ENCODE measurements at places on chromosomes 6 and 20. TPM values are rescaled to one million over a fixed set of nuclear protein-coding genes. Genes with fewer than 3 reads are reported as not detected.

Gene PTCRA
- total RNA-seq = not detected

Gene PRICKLE4
- total RNA-seq = 2.1 TPM

Gene CGA
- 30.3 TPM for total RNA-seq

Gene MAPK13
- total RNA-seq = 29.4 TPM

Gene VSTM2L
- total RNA-seq = 11.6 TPM

Gene HLA-DRB5
- total RNA-seq = 22.1 TPM

Gene SLC22A7
- total RNA-seq = 0.12 TPM

Gene CD40
- total RNA-seq = 1.5 TPM

GRCh38 chr20:60764328-60764727 is 487.7 kb upstream of the CDH4 start:
- no peak overlapping the region for H3K27ac ChIP-seq
- no peaks in the 10 kb centered on the region for H3K36me3 ChIP-seq
- no peaks in the 10 kb centered on the region for H3K4me1 ChIP-seq
- peaks cover 17% of the 10 kb centered on the region for H3K27me3 ChIP-seq

DNA sequence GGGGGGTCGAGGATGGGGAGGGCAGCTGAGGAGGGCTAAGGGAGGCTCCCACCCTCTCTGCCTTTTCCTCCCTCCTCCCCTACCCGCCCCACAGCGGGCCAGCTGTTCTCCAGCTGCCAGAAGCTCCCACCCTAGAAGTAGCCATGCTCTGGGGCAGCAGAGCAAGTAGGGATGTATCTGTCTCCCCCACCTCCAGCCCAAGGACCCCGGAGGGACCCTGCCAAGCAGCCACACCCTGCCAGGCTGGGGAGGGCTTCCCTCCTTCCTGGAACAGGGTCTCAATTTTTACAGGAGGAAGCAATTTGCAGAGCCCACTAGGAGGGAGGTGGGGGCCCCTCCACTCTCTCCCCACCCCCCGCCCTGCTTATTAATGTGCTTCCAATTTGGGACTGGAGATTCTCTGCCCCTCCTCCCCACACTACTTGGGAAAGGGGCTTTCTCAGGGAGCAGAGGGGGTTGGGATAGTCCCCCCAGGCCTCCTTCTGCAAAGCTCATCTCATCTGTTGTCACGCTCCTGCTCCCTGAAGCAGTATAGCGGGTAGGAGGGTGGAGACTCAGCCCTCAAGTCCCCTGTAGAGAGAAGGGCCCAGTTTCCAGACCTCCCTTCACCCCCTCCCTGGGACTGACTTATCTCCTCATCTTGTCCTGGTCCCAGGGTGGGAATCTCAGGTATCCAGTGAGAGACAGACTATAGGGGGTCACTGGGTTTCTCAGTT is 4.5 kb downstream of the TEAD3 start:
- DNase-seq = no peak
- no peaks in the 10 kb centered on the region for H3K27me3 ChIP-seq

- H3K36me3 ChIP-seq = peaks cover 4% of the 10 kb centered on the region
- no peaks in the 10 kb centered on the region for H3K27me3 ChIP-seq
- DNase-seq = no peak
- no peak overlapping the region for H3K4me3 ChIP-seq
Measured at GRCh38 chr6:14444295-14444972, 326.9 kb downstream of the CD83 start.

DNA sequence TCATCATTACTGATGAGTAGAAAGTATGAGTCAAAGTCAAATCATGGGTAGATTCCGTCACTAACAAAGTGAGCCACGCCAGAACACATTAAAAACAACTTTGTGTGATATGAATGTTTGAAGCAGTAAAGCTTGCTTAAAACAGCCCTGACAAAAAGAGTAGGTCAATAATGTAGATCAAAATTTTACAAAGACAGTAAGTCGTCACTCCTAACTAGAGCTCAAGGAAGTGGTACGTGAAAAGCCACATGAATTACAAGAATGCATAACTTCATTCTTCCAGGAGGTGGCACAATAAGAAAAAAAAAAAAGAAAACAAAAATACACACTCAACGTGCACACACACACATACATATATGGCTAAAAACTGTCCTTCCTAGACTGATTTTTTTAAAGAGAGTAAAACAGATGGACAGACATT is 69.9 kb downstream of the HACE1 start:
- H3K27ac ChIP-seq = peak overlapping the region; percentile 54
- peaks cover 16% of the 10 kb centered on the region for H3K4me1 ChIP-seq
- H3K4me3 ChIP-seq = peak overlapping the region; percentile 26
- no peaks in the 10 kb centered on the region for H3K27me3 ChIP-seq
- H3K36me3 ChIP-seq = peaks cover 12% of the 10 kb centered on the region
- no peak for DNase-seq

GRCh38 chr6:20693466-20694063 is 159.3 kb downstream of the CDKAL1 start:
- no peak overlapping the region for H3K27ac ChIP-seq
- no peak for DNase-seq
- no peak overlapping the region for H3K4me3 ChIP-seq
- H3K4me1 ChIP-seq = peaks cover 30% of the 10 kb centered on the region

- H3K27me3 ChIP-seq = no peaks in the 10 kb centered on the region
- no peaks in the 10 kb centered on the region for H3K36me3 ChIP-seq
- H3K4me3 ChIP-seq = no peak overlapping the region
- H3K27ac ChIP-seq = no peak overlapping the region
Measured at GRCh38 chr6:2663123-2663522, 87.6 kb downstream of the MYLK4 start.

DNA sequence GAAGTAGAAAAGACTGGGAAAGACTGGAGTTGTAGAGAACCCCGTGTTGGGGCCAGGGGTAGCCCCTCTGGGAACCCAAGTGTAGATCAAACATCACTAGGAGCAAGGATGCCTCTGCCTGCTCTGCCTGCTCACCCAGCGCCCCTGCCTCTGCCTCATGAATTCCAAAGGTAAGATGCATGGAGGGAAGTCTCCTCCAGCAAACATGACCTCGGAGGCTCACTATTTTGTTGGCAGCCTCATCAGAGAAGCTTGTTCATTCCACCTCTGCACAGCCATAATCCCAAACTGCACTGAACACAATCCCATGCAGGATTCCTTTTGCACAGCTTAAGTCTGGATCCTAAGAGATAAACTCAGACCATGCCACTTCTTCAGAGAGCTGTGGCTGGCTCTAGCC is 4.9 kb downstream of the FRS3 start:
- H3K4me1 ChIP-seq = peaks cover 5% of the 10 kb centered on the region
- no peak overlapping the region for H3K4me3 ChIP-seq
- DNase-seq = no peak

DNA sequence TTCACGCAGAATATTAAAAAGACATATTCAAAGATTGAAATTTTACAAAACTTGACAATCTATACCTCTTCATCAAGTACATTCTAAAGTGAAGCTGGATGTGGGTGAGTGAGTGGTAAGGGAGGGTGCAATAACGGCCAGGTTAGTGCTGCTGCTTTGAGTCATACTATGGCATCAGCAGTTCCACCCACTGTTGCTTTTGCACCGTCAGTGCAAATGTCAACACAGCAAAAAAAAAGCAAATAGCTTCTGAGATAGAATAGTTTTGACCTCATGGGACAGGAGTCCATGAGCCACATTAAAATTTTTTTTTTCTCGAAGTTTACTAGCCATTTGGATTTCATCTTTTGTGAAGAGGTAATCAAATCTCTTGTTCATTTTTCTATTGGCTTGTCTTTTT is 31.8 kb downstream of the PSMF1 start:
- no peak for DNase-seq
- H3K4me1 ChIP-seq = peaks cover 6% of the 10 kb centered on the region
- peaks cover 48% of the 10 kb centered on the region for H3K36me3 ChIP-seq
- H3K27ac ChIP-seq = no peak overlapping the region
- H3K4me3 ChIP-seq = no peak overlapping the region
- no peaks in the 10 kb centered on the region for H3K27me3 ChIP-seq

- peaks cover 42% of the 10 kb centered on the region for H3K4me1 ChIP-seq
- no peaks in the 10 kb centered on the region for H3K27me3 ChIP-seq
- no peak overlapping the region for H3K27ac ChIP-seq
- no peak overlapping the region for H3K4me3 ChIP-seq
- H3K36me3 ChIP-seq = peaks cover 32% of the 10 kb centered on the region
Measured at GRCh38 chr6:4928426-4928825, 75.4 kb downstream of the RPP40 start.

DNA sequence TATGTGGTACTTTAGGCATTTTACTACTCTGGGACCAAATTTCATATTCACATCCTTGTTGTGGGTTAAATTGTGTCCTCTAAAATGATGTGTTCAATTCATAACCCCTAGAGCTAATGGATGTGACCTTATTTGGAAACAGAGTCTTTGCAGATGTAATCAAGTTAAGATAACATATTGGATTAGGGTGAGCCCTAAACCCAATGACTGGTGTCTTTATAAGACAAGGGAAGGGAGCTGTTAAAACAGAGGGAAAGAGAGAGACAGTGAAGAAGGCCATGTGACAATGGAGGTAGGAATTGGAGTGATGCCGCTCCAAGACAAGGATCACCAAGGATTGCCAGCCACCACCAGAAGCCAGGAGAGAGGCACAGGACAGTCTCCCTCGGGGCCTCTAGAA is 220.0 kb downstream of the ADGRG6 start:
- no peak for DNase-seq
- H3K4me3 ChIP-seq = no peak overlapping the region
- no peaks in the 10 kb centered on the region for H3K4me1 ChIP-seq

- no peaks in the 10 kb centered on the region for H3K27me3 ChIP-seq
- H3K4me1 ChIP-seq = peaks cover 8% of the 10 kb centered on the region
- H3K27ac ChIP-seq = no peak overlapping the region
- H3K36me3 ChIP-seq = no peaks in the 10 kb centered on the region
Measured at GRCh38 chr6:93235775-93236174, 183.6 kb downstream of the EPHA7 start.

DNA sequence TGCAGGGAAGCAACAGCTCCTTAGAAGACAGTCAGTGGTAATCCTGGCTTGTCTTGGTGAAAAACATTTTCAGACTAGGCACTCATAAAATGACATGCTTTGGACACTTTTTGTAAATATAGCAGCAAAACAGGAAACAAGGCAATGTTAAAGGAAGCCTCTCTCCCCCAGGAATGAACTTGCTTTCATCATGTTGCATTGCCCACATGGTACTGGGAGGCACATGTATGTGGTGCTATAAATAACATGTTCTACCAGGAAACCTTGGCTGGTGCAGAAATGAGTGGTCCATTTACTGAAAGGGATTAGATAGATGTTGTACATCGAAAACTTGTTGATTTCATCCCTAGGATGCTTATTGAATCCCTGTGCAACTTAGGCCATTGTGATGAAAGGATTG is 121.4 kb upstream of the RREB1 start:
- DNase-seq = no peak
- no peaks in the 10 kb centered on the region for H3K27me3 ChIP-seq
- no peak overlapping the region for H3K27ac ChIP-seq

DNA sequence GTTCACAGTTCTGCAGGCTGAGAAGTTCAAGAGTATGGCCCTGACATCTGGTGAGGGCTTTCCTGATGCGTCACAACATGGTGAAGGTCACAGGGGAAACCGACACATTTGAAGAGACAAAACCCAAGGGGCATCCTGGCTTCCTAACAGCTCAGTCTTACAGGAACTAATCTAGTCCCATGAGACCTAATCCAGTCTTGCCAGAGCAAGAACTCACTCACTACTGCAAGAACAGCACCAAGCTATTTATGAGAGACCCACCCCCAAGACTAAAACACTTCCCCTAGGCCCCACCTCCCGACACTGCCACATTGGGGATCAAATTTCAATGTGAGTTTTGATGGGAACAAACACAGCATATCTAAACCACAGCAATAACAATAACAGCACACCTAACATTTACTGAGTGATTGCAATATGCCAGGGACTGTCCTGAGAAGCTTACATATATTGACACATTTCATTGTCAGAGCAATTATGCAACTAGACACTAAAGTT is 46.6 kb downstream of the TPBG start:
- peaks cover 16% of the 10 kb centered on the region for H3K27me3 ChIP-seq
- peaks cover 5% of the 10 kb centered on the region for H3K4me1 ChIP-seq
- H3K4me3 ChIP-seq = no peak overlapping the region
- peaks cover 4% of the 10 kb centered on the region for H3K36me3 ChIP-seq
- DNase-seq = no peak
- H3K27ac ChIP-seq = no peak overlapping the region

DNA sequence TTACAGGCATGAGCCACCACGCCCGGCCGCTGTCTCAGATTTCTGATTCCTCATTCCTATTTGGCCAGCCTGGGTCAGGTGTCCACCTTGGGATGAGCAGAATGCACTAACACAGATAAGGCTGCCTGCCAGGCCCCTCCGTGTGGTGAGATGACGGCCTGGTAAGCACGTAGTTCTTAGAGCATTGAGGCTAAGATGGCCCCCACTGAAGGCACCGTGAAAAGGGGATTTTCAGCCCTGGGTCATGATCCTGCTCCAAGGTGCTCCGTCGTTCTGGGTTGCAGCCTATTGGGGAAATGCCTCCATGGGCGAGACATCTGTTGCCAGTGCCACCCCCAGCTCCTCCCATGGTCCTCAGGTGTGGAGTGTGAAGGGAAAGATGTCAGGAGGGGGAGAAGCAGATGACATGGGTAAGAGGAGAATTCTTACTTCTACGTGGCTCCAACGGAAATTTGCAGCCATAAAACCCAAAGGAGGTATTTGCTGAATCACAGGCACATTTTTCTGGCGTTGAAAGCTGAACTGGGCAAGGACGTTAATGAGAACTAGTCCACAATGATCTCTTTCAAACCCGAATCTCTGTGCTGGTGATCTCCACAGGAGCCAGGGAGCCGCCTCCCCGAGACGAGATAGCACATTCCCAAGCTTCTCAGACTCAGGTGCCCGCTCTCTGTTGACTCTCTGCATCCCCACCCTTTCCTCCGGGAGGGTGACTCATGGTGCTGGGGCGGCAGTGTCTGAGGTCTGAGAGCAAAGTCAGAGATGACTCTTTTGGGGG is 34.0 kb upstream of the BMP6 start:
- H3K4me3 ChIP-seq = no peak overlapping the region
- H3K27me3 ChIP-seq = peaks cover 3% of the 10 kb centered on the region
- DNase-seq = no peak
- H3K27ac ChIP-seq = no peak overlapping the region
- peaks cover 8% of the 10 kb centered on the region for H3K4me1 ChIP-seq
- no peaks in the 10 kb centered on the region for H3K36me3 ChIP-seq

DNA sequence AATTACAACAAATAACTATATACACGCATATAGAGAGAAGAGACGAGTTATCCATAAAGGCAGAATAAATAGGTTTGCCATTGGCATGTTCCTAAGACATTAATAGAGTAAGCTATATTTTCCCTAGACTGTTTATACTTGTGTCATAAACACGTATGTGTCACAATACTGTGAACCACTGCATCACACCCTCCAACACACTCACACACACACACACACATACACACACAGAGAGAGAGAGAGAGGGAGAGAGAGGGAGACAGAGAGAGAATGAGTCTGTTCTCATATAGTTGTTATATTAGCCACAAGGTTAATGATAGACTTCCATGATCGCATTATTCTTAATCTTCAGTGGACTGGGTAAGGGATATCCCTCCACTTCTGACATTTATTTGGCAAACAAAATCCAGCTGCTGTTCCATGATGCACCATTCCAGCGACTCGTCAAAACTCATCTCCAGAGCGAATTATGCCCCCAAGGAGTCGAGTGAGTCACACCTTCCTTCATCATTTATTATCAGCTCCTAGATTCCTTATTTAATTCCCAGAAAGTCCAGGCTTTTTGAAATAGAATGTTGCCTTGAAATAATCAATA is 82.8 kb upstream of the HIVEP1 start:
- H3K27me3 ChIP-seq = no peaks in the 10 kb centered on the region
- peaks cover 5% of the 10 kb centered on the region for H3K4me1 ChIP-seq
- H3K36me3 ChIP-seq = no peaks in the 10 kb centered on the region
